ENCODE measurements at places on chromosomes 12 and 14.

DNA sequence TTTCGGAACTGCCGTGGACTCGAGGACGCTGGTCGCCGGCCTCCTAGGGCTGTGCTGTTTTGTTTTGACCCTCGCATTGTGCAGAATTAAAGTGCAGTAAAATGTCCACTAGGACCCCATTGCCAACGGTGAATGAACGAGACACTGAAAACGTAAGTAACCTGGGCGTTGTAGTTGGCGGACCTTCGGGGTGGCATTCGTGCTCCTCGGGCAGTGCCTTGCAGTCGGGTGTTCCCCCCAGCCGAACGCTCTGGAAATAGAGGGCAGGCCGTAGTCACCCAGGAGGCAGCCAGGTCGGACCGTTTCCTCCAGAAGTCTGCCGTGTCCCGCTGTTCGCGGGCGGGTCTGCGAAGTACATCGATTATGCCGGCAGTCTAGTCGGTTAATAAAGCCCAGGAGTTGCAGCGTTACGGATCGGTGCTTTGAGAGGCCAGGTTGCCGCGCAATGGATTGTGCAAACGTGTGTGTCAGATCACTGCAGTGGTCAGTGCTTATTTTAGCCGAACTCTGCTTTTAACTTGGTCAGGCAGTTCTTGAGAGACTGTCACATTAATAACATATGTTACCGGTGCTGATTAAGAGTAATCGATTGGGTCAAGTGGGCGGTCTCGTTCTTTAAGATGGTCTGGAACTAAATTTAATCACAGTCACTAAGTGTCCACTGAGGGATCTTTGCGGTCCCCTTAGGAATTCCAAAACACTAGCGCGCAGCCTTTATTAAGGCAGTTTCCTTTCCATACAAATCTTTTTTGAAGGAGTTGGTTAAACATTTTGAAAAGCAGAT lies 906 bp downstream of the MARK3 start:
- DNase-seq, result no peak

- DNase-seq, result no peak
Measured at GRCh38 chr12:130357241-130357640, 19.6 kb downstream of the PIWIL1 start.

DNA sequence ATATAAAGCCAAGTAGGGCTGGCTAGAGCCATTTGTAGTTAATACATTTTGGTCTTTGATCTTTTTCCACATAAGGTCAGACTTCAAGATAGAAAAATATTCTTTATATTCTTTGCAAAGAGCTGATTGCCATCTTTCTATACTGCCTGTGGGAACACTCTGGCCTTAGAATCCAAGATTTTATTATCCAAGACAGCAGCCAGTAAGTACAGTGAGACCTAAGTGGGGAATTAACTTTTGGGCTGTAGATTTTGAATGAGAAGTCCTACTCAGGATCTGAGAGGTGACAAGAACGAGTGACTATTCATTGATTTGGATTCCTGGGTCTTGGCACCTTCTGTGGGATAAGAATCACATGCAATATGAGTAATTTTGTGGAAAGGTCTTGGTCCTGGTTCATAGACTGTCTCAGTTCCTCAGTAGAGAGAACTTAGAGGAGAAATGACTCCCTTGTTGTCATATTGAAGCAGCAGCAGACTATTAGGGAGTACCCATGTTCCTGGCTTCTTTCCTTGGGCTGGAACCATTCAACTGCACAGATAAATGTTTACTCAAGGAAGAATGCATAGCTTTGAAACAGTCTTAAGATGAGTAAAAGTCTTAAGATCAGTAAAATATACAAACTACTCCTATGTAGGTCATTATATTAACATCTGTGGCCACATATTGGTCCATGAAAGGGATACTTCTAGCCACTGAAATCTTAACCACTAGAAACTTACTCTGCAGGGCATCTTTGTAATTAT lies 353.8 kb downstream of the RAD51B start:
- no peak for DNase-seq

- no peak for DNase-seq
Measured at GRCh38 chr14:90228478-90228877, 27.9 kb upstream of the PSMC1 start.

DNA sequence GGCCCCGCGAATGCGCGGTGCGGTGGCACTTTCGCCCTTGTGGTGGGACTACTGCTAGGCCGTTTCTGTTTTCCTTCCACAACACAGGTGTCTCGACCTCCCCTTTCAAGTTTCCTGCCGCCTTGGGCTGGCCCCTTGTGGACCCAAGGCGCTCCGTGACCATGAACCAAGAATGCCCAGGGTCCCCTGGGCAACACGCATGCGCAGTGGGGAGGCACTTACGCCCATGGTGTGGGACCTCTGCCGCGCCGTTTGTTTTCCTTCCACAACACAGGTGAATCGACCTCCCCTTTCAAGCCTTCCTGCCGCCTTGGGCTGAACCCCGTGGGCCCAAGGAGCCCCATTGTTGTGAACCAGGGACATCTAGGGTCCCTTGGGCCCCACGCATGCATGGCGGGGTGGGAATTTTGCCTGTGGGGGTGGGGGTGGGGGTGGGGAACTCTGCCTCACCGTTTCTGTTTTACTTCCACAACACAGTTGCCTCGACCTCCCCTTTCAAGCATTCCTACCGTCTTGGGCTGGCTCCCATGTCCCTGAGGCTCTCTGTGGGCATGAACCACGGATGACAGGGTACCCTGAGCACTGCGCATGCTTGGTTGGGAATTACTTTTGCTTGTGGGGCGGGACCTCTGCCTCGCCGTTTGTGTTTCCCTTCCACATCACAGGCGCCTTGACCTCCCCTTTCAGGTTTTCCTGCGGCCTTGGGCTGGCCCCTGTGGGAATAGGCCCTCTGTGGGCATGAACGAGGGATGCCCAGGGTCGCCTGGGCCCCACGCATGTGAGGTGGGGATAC lies 355.1 kb downstream of the ALG10 start:
- DNase-seq, result no peak

- DNase-seq, result no peak
Measured at GRCh38 chr12:114776731-114777442, 92.9 kb upstream of the TBX3 start.

- no peak for DNase-seq
Measured at GRCh38 chr12:61869796-61870195, 390.4 kb upstream of the USP15 start.

DNA sequence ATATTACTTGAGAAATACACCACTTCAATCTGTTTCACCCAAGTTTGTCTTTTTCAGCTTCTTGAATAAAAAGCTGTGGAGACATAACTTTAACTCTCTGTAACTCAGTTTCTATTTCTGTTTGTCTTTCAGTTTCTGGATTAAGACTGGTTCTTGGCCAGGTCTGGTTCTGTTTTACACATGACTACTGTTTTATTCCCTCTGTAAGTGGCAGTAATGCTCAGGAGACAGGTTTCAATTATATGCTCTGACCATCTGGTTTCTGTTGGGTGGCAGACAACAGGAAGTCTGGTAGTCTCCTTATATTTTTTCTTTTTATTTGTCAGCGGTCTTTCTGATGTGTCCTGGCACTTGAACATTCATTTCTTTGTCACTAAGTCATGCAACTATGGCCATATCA lies 102.9 kb downstream of the RPS29 start:
- DNase-seq, result no peak

GRCh38 chr14:104983231-104983721 lies 2.3 kb upstream of the CLBA1 start:
- DNase-seq, result no peak

- no peak for DNase-seq
Measured at GRCh38 chr14:42642787-42643186, 1036.1 kb downstream of the LRFN5 start.

- no peak for DNase-seq
Measured at GRCh38 chr14:50027816-50028215, 88.6 kb downstream of the VCPKMT start.

- peak; percentile 65 for DNase-seq
Measured at GRCh38 chr14:68199554-68200151, 380.1 kb downstream of the RAD51B start.

GRCh38 chr14:56694609-56695008 lies 115.0 kb downstream of the TMEM260 start:
- DNase-seq, result no peak

DNA sequence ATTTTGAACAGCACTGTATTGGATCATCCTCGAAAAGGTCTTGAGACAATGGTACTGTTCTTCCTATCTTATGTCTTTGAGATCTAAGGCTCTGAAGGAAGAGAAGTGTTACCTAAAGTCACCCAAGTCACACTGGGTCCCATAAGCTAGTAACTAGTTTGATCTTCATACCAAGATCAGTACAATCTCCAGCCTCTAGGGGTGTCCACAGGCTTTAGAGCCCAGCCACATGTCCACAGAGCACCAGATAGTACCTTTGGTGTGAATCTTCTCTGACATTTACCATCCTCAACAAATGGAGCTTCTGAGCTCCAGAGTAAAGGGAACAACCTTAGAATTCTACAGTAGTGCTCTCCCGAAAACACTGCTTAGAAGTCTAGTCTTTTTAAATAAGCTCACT lies 78.7 kb downstream of the KSR2 start:
- no peak for DNase-seq

GRCh38 chr14:54470701-54471100 lies 18.1 kb downstream of the GMFB start:
- DNase-seq, result no peak

DNA sequence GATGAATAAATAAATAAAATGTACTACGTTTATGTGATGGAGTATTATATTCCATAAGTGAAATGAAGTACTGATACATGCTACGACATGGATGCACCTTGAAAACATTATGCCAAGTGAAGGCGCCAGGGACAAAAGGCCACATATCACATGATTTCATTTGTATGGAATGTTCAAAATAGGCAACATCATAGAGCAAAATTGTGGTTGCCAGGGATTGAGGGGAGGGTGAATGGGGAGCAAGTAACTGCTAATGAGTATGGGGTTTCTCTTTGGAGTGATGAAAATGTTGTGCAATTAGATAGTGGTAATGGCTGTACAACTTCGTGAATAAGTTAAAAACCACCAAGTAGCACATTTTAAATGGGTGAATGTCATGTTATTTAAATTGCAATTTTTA lies 132.8 kb downstream of the SLC38A4 start:
- DNase-seq, result no peak

- DNase-seq, result no peak
Measured at GRCh38 chr12:74563927-74564326, 26.3 kb downstream of the ATXN7L3B start.

DNA sequence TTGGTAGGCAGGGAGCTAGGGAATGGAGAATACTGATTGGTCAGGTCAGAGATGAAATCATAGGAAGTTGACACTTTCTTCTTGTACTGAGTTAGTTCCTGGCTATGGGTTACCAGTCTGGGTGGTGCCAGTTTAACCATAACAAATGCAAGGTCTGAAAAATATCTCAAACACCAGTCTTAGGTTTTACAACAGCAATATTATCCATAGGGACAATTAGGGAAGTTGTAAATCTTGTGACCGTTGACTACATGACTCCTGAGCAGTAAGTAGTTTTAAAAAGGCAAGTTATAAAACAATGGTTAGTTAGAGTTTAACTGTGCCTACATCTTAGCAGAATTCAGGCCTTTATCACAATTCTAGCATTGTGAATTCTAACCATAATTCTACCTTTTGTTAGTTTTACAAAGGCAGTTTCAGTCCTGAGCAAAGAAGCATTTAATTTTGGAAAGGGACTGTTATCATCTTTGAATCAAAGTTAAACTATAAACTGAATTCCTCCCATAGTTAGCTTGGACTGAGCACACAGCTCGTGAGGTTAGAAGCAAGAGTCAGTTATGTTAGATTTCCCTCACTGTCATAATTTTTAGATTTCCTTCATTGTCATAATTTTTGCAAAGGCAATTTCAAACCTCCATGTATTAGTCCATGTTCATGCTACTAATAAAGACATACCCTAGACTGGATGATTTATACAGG lies 19.7 kb upstream of the MON2 start:
- no peak for DNase-seq

DNA sequence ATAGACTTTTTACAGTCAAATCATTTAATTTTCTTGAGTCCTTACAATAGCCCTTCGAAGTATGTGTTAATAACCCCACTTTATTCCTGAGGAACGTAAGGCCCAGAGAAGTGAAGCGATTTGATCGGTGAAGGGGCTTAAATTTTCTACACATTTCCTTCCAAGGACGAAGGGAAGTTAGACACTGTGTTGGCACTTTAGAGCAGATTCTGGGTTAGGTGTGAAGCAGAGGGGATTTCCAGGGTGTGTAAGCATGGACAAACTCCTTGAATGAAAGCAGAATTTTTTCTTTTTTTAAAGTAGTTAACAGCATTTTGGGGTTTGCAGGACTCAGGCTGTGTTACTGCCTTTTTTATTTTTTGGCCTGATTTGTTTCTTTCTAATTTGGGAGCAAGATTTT lies 38.9 kb downstream of the PRORP start:
- DNase-seq, result no peak

DNA sequence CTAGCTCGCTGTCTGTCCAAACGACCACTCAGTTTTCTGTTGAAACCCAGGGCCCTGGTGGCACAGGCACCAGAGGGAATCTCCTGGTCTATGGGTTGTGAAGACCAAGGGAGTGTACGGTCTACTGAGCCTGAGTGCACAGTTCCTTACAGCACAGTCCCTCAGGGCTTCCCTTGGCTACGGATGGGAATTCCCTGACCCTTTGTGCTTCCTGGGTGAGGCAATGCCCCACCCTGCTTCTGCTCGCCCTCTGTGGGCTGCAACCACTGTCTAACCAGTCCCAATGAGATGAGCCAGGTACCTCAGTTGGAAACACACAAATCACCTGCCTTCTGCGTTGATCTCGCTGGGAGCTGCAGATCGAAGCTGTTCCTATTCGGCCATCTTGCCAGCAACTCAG lies 22.6 kb downstream of the GPHN start:
- no peak for DNase-seq

DNA sequence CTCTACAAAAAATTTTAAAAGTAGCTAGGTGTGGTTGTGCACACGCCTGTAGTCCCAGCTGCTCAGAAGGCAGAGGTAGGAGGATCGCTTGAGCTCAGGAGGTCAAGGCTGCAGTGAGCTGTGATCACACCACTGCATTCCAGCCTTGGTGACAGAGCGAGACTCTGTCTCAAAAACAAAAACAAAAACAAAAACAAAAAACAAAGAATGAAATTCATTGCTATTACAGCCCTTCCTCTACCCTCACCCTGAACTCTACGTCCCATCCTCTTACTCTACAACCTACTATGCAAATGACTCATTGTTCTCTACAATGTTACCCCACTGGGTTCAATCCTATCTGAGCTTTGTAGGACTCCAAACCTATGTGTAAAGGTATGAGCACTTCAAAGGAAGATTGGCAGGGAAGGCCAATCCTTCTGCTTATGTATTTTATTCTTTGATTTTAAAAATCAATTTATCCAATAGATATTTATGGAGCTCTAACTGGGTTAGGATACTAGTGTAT lies 39.3 kb downstream of the NINJ2 start:
- DNase-seq, result no peak

- DNase-seq, result no peak
Measured at GRCh38 chr12:118055144-118055557, 5.8 kb downstream of the WSB2 start.

- DNase-seq, result no peak
Measured at GRCh38 chr12:30707613-30708342, 12.1 kb upstream of the IPO8 start.

DNA sequence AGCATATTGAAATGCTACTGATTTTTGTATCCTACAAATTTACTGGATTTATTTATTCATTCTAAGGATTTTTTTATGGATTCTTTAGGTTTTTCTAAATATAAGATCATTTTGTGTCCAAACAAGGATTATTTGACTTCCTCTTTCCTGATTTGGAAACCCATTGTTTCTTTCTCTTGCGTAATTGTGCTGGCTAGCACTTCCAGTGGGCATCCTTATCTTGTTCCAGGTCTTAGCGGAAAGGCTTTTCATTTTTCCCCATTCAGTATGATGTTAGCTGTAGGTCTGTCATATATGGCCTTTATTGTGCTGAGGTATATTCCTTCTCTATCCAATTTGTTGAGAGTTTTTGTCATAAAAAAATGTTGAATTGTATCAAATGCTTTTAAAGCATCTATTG lies 57.2 kb upstream of the RHOJ start:
- no peak for DNase-seq
